ENCODE measurements at places on chromosomes 1 and 21.

GRCh38 chr1:46410156-46411009, 16.3 kb downstream of the FAAH start:
- no peak for DNase-seq

DNA sequence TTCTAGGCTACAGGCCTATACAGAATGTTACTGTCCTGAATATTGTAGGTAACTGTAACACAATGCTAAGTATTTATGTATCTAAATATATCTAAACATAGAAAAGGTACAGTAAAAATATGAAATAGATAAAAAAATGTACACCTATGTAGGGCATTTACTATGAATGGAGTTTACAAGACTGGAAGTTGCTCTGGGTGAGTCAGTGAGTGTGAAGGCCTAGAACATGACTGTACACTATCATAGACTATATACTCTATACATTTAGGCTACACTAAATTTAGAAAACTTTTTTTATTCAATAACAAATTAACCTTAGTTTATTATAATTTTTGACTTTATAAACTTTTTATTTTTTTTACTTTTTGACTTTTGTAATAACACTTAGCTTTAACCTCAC, 136.9 kb downstream of the DUSP10 start:
- DNase-seq, result no peak

GRCh38 chr1:154497026-154497806, 4.8 kb upstream of the TDRD10 start:
- no peak for DNase-seq

DNA sequence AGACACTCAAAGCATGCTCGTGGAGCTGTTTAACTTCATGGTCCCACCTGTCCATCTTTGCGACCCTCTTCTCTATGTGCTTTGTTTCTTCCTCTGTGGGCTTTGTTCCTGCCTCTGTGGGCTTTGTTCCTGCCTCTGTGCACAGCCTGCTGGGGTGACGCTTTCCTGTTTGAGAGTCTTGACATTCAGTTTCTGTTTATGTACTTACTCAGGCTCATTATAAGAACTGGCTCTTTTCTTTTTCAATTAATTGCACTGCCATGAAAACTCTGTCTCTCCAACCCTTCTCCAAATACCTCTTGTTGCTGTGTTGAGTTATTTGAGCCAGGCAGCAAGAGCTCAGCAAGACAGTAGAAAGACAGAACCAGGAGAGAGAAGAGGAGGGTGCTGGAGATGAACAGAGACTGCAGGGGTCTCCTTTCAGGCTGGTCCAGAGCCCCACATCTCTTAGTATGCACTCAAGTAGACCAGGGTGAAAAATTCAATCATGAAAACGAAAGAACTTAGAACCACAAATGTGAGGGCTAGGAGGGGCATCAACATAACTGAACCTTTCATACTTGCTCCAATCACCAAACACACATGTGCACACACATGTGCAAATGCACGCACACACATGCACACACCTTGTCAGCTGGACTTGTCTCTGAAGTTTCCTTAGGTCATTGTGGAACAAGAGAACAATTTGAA, 88.3 kb upstream of the SGIP1 start:
- DNase-seq, result no peak

DNA sequence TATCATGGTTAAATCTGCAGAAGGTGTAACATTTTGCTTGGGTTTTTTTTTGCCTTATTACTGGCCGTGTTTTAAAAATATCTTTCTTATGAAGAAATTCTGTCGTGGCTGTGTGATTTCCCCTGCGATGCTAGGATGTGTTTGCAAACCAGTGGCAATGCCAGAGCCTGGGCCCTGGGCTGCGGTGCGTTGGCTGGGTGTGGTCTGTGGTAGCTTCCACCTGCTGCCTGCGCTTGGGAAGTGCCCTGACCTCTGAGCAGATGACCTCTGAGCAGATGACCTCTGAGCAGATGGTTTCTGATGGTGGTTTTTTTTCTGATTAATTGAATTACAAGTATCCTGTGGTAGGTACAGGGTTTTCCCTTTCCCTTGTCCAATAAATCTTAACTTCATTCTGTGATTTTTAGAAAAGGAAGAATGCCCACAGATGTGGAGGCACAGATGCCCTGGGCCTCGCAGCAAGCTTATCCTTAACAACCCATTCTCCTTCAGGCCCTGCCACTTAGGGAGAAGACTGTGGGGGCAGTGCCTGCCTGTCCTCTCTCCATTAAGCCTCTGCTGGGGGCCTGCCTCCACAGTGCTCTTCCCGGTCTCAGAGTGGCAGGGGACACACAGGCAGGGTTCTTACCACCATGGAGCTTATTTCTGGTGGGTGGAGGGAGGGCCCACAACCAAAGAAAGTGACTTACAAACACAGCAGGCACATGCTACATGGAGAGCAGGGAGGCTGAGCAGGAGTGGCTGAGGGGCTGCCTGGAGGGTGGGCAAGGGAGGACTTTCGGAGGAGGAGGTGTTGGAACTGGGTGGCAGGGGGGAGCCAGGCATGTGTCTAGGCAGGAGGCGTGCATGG, 81.7 kb downstream of the PCBP3 start:
- DNase-seq, result no peak

GRCh38 chr1:24591781-24592180, 35.9 kb downstream of the NCMAP start:
- DNase-seq, result no peak

DNA sequence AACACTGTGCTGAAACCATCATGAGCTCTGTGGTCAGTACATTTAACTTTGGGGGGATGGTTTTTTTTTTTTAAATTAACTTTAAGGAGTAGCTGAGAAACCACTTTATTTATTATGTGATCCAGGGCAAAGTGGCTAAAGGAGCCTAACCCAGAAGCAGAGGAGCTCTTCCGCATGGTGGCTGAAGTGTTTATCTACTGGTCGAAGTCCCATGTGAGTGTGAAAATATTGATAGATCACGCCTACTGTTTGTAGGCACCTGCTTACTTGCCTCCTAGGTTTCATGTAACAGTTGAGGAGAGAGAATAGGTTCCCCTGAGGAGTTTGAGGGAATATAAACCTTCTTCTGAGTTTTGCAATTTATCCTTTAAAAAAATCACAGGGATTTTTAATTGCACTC, 181.4 kb downstream of the ZP4 start:
- no peak for DNase-seq

- no peak for DNase-seq
Observed at GRCh38 chr1:25769625-25770383, 30.2 kb upstream of the SELENON start.

GRCh38 chr1:174157157-174157806, 2.0 kb upstream of the RABGAP1L start:
- DNase-seq, result no peak

DNA sequence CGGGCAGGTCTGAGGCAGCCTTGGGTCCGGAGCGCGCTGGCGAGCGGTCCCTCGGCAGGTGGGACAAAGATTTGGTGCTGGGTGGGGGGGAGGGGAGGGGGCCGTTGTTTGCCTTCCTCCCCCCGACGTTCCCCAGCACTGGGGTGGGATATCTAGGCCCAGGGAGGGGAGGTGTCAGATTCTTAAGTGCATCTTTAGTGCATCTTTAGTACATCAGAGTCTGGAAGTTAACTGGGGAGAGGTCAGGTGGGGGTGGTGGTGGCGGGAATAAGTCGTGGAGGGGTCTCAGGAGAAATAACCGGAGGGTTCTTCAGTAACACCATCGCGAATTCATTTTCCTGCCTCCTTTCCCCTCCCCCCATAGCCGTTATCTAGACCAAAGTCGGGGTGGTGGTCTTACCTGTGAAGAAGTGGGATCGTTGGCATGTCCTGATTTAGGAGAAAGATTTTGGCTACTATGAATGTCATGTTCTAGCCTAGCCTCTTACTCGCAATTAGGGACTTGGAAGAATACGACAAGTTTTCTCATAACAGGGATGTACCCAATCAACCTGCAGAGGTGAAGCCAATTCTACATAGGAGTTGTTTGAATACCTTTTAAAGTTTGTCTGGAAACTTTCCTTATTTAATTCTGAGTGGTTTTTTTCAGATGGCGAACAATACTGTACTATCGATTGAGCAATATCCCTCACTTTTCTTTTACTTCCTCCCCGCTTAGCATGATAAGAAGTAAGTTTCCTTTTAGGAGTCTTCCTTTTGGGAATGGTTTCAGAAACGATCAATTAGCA, 886 bp downstream of the ZMYM4 start:
- DNase-seq, result no peak

DNA sequence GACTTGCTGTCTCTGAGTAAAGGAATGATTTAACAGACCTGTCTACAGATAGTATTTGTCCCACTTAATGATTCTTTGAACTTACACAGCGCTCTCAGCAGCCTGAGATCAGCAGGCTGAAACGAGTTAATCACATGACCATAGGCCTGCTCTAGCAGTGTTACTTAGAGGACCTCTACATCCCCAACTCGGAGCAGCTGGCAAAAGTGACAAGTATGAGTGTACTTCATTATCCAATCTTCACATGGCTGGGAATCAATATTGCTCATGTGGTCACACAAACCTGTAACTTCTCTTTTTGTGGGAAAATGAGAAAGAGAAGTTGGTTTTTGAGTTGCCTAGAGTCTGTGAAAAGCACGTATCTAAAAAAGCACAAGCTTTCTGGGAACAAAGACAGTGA, 11.4 kb upstream of the ATP13A2 start:
- DNase-seq, result no peak

DNA sequence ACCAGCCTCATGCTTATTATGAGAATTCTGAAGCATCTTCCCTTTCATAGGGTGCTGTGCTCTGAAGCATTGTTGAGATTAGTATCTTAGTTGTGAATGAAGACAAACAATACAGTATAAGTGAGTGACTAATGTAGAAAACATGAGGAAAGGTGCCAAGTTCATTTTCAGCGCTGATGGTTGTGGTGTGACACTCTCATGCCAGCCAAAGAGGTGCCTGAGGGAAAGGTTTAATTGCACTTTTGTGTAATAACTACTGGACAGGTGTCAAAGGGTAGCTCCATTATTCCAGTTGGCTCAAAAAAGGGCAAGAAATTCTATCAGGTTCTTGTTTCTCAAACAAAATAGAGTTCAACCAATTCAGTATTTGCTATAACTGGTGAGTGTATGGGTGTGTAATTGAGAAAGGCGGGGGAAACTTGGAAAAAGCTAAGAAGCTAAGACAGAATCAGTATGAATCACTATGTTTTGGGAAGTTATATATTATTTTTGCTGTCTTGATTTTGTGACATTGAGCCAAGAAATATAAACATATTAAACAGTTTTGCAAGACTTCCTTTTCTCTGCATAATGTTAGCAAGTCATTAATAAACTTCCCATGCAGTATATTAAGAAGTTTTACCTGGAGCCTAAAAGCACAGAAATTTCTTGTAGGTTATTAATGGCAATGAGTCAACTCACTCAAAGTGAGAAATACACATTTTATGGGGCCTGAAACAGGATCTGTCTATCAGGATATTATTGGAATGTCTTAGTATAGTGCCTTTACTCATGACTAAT, 31.8 kb downstream of the KCNK2 start:
- DNase-seq, result no peak

- no peak for DNase-seq
Observed at GRCh38 chr1:246324711-246325110, 182.4 kb downstream of the SMYD3 start.

- DNase-seq, result no peak
Observed at GRCh38 chr1:237799762-237800474, 90.8 kb downstream of the ZP4 start.

DNA sequence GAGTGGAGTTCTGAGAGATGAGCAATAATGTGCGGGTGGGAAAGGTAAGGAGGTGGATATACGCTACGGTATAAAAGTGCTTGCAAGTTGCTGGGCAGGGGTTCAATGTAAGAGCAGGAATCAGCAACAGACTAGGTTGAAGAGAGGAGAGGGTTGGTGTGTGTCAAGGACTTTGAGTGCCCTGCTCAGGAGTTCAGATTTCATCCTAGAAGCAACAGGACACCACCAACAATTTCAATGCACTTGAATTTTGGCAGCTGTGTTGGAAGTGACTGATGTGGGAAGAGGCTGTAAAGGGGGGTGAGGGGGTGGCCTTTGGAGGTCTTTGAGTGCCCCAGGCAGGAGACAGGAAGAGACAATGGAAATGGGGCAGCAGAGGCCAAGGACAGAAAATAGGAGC, 57.3 kb downstream of the RHOU start:
- DNase-seq, result no peak

DNA sequence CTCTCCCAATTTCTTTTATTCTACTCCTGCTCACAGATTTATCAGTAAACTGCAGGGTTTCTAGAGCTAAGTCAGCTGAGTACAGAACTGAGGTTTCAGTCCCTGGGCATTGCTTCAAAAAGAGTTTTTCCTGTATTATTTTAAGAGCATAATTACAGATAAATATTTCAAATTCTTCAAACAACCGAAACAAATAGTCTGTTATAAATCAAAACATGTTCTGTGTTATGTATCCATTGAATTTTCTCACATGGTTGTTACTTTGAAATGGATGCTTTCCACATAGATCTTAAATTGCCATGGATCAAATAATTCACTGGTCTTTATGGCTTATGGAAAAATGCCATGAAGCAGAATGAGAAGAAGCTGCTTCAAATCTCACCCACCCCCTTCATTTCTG, 64.5 kb downstream of the LRRC8C start:
- DNase-seq, result no peak

DNA sequence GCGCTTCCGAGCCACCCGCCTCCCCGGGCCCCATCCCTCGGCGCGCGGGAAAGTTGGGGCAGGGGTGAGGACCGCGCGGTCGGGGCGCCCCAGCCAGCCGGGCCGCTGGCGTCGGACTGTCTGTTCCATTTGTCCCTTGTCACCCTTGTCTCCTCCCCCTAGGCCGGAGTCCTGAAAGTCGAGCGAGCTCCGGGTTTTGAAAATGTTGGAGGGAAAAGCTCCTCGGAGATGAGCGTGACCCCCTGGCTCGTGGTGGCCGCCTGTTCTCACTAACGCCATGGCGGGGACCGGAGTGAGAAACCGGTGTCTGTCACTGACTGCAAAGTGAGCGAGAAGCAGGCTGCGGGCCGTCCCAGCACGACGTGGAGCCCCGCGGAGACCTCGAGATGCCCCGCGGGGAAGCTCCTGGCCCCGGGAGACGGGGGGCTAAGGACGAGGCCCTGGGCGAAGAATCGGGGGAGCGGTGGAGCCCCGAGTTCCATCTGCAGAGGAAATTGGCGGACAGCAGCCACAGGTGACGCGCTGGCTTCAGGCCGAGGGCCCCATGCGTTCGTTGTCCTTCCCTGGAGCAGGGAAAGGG, 491 bp downstream of the PER3 start:
- no peak for DNase-seq

GRCh38 chr1:119822406-119822805, 11.1 kb upstream of the REG4 start:
- no peak for DNase-seq

DNA sequence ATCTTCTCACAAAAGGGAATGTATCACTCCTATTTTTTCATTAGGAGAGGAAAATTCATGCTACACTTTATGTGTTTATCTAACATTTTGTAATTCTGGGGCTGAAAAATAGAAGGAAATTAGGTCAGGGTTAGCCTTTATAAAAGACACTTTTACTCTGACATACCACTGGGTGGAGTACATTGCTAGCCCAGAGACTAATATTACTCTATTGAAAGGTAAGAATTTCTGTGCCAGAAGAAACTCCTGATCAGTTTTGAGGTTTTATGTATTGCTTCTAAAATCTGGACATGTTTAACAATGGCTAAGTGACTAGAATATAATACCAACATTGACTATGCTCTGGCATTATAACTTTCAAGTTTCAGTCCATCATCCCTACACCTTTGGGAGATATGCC, 724.6 kb downstream of the USP25 start:
- no peak for DNase-seq

- no peak for DNase-seq
Observed at GRCh38 chr21:29166323-29166722, 35.9 kb downstream of the MAP3K7CL start.

- DNase-seq, result no peak
Observed at GRCh38 chr1:101259744-101260148, 22.9 kb downstream of the S1PR1 start.
